ENCODE measurements at places on chromosomes 2 and 18.

DNA sequence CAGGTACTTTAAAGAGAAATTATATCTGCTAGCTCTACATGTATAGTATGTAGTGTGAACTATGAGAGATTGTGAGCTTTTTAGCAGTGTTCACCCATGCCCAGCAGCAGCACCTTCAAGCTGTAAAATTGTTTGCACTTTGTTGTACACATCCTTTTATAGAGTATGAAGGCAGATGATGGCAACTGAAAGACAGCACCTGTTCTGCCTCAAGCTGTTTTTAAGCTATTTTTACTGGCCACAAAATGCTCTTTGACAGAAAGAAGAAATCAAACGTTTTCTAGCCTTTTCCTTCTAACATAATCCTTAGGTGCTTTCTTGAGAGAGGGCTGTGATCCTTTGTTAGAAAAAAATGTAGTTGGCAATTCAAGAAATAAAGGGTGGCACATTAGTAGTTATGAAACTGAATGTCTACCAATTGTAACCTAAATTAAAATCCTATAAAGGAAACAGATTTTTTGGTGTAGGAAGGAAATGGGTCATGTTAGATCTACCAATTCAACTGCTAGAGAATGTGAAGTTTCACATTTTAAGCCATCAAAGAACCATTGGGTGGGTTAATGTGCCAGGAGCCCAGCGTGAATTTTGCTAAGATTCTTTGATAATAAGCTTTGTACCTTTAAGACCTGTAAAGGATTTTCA, 59.5 kb downstream of the R3HDM1 start:
- DNase-seq = no peak

DNA sequence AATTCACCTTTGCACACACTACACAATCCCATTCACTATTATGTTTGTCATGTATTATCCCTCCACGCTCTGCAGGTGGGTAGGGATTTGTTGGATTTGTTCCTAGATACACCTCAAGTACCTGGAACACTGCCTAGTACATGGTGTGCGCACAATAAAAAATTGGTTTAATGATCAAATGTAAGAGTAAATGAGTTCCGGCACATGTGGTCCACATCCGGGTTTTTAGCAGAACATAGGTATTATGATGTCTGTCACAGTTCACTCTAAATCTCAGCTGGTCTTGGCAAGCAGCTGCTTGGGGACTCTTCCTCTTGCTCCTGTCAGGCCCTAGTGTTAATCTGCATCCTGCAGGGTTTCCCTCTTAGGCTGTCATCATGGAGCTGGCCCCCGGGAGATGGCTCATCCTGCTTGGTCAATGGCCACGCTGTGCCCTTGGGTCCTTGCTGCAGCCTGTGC, 21.8 kb upstream of the IL1R1 start:
- DNase-seq = no peak

DNA sequence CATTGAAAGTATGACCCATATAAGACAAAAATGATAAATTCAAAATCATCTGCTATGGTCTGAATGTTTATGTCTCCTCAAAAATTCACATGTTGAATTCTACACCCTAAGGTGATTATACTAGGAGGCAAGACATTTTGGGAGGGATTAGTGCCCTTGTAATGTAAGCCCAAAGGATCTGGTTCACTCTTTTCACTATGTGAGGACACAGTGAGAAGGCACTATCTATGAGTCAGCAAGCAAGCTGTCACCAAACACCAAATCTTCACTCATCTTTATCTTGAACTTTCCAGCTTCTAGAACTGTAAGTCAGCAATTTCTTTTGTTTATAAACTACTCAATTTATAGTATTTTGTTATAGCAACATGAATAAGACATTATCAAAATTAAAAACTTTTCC, 284.7 kb upstream of the ZC3H15 start:
- no peak for DNase-seq

- no peak for DNase-seq
Measured at GRCh38 chr18:55509631-55510324, 78.2 kb downstream of the TCF4 start.

Data from H9 (cell line).